ENCODE measurements at places on chromosomes 13 and 19.
A peak's percentile ranks its signal among the peaks of the same experiment; 100 is the strongest.

DNA sequence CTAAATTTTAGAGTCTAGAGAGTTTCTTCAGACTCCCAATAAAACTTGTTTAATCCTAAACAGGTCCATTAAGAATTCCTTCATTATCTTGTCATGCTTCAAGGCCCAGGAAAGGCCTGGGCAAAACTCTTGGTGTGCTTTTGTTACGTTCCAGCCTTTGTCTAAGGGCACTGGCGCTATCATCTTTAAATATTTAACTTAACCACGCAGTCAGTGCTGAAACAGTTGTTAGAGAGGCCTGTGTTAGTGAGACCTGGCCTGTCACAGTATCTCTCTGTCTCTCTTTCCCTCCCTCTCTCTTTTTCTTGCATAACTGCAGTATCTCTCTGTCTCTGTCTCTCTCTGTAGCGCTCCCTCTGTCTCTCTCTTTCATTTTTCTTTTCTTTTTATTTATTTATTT is 8.2 kb upstream of the OR1M1 start:
- DNase-seq: no peak

DNA sequence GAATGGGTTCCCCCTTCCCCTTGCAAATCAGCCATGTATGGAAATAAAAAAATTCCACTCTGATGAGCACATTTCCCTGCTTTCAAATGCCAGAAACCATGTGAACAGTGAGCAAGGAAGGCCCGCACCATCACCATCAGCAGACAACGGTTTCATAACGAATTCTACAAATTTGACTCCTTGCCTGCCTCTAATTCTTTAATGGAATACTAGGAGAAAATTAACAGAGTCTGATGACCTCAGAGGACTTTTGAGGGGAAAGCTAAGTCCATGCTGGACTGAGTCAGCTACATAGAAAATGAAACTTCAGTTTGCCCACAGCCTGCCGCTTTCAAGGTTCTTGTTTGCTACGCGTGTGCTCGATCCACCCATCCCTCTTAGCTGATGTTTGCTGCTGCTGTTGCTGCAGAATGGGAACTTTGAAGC is 46.7 kb upstream of the KL start:
- DNase-seq: no peak

- no peak for DNase-seq
Observed at GRCh38 chr19:5133986-5134595, 165.2 kb downstream of the KDM4B start.

GRCh38 chr13:68368922-68369321 is 1138.8 kb upstream of the PCDH9 start:
- no peak for DNase-seq

DNA sequence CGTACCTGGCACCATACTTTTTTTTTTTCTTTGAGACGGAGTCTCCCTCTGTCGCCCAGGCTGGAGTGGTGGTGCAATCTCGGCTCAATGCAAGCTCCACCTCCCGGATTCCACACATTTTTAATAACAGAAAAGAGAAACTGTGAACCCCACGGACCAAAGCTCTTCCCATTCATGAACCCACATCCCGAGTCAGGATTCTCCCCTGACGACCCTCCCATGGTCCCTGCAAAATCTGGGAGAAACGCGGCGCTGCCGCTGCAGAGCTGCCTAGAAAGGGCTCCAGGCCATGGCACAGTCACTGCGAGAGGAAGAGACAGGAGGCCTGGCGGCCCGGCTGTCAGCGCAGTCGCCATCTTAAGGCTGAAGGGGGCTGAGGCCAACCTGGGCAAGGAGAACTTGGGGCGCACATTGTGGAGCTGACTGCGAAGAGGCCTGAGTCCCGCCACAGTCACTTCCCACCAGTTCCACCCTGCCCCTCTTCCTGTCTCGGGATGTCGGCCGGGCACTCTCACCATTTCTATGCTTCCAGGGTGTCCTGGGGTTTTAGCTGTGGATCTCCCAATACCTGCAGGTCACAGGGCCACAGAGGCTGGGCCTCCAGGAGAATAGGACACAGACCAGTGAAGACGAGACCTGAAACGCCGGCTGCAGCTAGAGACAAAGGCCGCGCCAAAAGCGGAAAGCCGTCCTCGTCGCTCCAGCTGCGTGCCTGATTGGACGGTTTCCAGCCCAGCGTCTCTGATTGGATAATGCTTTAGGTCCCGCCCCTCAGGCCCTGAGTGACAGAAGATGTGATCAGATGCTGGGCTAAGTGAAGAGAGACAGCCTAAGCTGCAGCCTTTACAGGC is 71.0 kb downstream of the ZNF486 start:
- peak; percentile 97 for DNase-seq

- DNase-seq: no peak
Observed at GRCh38 chr19:15297416-15298224, 34.7 kb downstream of the BRD4 start.

DNA sequence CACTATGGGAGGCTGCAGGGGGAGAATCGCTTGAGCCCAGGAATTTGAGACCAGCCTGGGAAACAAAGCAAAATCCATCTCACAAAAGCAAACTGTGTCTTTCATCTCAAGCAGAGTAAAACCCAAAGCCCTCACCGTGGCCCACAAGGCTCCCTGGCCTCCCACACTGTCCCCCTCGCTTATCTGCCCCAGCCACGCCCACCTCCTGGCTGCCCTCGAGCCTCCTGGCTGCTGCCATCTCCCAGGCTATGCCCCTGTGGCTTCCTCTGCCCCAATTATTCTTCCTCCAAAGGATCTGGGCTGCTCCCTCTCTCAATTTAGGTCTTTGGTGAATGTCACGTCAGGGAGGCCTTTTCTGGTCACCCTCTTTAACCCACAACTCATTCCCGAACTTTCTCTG is 3.6 kb downstream of the RABAC1 start:
- no peak for DNase-seq

All from NCI-H1105 (cell line).